ENCODE measurements at places on chromosomes 5 and 9.

GRCh38 chr5:54616518-54617220 lies 99.1 kb downstream of the SNX18 start:
- no peak for DNase-seq

DNA sequence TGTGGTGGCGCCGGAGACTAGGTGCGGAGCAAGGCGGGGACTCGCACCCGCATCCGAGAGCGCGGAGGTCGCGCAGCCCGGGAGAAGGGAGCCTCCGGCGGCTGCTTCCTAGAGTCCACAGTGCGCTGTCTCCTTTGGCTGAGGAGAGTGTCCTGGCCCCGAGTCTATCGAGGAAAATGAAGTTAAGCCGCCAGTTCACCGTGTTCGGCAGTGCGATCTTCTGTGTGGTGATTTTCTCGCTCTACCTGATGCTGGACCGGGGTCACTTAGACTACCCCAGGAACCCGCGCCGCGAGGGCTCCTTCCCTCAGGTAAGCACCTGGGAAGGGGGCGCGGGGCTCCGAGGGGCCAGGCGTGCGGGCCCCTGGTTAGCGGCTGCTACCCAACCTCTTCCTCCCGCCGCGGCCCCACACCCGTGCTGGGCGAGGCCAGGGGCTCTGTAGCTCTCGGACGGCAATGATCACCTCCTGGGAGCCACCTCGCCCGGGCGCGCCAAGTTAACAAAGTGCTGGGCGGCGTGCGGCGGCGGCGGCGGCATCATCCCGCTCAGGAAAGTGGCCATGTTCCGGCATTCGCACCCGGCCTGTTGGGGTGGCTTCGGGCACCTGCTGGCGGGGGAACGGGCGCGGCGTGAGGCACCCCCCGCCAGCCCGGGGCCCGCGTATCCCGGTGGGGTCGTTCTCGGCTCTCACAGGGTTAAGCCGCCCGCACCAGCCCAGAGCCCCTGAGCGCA lies 681 bp downstream of the MAN2A1 start:
- no peak for DNase-seq

- DNase-seq, result no peak
Measured at GRCh38 chr5:130234816-130235215, 330.6 kb downstream of the CHSY3 start.

DNA sequence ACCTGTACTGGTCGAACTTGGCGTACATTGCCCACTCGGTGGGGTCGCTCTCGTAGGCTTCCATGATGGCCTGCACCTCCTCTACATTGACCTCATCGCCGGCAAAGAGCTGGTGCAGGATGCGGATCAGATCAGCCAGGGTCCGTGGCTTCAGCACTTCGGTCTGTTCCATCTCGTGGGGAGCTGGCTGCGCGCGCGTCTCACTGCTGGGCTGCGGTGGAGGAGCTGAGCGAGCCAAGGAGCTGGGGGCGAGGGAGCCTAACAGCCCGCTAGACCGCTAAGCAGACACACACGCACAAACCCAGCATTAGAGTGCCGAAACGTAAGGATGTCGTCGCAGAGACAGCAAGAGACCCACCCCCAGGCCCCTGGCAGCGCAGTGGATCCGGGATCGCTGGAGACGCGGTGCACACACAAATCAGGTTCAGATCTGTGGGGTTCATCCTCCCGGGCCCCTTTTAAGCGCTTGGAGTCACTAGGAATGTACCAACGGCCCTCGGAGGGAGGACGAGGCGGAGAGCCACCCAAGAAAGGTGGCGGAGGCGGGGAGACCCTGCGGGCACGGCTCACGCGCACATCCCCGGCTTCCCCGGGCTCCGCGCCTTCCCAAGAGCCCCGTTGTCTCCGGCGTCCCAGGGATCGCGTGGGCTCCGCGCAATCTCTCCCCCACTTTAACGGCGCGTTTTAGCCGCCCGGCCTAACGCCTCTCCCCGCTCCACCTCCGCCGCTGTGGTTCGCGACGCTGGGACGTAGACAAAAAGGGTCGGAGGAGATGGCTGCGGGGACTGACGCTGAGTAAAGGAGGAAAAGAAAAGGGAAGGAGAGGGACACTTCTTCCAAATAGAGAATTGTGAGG lies at the start of gene CDO1:
Gene CDO1 (minus strand): TSS at position 434 of the 856 bp plus-strand sequence. CDS start 262 bp downstream, at position 172.
- DNase-seq, result no peak

DNA sequence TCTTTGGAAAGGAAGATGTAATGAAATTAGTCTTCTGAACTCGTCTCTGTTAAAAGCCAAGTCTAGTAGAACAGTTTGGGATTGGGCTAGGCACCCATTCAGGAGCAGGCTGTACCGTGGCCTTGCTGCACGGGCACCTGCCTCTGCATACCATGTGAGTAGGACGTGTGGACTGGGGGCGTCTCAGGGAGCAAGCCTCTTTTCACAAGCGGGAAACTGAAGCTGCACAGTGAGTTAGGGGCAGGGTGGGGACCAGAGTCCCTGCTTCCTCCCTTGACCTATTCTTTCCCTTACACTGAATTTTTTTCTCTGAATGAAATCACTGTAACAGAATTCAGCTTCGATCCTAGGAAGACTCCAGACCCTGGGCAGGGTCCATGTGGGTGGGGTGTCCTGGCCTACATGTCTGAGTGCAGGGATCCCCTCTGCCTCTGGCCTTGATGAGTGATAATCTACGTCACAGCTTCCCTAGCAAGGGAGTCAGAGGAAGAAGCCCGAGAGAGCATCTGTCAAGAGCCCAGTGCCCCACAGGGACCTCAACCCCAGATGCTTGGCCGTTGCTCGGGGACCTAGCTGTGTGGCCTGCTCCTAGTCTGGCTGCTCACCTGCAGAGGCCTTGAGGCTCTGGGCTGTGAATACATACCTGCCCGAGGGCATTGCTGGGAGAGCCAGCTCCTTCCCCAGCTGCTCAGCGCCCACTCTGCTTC lies 15.1 kb downstream of the PHF2 start:
- no peak for DNase-seq

DNA sequence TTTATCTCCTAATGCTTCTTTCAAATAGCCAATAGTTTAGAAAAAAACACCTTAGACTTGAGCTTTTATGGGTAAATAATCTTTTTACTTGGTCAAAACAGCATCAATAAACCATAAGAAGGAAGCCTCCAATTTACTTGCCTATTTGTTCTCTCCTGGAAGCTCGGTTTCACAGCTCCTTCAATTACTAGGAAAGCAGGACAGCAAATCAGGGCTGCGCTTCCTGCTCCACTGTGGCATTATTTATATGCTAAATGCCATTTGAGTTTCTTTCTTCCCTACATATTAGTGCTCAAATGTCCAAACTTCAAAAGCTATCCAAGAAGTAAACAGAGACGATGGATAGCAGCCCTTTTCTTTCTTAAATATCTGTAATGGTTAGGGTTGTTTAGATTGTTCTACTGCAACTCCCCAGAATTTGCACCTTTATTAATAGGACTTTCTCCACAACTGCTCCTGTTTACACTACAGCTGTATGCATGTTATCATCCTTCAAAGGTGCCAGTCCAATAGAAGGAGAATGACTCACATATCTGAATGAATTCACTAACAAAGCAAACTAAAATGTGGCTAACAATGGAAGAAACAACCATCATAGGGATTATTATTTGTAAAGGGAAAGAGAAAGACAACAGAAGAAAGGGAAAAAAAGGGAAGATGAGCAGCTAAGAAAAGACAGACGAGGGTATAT lies 58.7 kb downstream of the MED27 start:
- no peak for DNase-seq

GRCh38 chr9:21311889-21312288 lies 6.8 kb upstream of the IFNA5 start:
- DNase-seq, result no peak

GRCh38 chr9:16532681-16533450 lies 337.6 kb downstream of the BNC2 start:
- no peak for DNase-seq

DNA sequence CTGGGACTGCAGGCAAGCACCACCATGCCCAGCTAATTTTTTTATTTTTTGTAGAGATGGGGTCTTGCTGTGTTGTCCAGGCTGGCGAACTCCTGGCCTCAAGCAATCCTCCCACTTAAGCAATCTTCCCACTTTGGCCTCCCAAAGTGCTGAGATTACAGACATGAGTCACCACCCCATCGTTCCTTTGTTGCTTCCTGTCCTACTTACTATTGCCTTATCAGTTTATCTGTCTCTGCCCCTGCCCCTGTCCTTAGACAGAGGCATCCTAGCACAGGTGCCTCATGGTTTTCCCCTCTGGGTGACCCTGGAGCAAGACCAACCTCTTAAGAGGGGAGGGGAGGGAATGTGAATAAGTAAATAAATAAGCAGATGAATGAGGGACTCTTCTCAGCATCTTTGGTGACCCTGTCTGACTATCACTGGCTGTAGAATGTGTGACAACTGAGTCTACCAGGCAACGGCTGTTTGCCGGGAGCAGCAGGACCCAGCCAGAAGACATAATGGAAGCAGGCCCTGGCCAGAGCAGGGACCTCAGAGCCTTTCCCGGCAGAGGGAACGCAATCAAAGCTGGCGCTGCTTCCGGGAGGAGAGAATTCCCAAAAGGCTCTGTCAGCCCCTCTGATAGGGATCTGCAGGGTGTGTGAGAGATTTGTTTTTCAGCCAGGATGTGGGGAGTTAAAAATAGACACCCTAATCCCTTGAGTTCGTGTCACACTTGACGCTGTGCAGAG lies 43.8 kb upstream of the DAB2IP start:
- no peak for DNase-seq

DNA sequence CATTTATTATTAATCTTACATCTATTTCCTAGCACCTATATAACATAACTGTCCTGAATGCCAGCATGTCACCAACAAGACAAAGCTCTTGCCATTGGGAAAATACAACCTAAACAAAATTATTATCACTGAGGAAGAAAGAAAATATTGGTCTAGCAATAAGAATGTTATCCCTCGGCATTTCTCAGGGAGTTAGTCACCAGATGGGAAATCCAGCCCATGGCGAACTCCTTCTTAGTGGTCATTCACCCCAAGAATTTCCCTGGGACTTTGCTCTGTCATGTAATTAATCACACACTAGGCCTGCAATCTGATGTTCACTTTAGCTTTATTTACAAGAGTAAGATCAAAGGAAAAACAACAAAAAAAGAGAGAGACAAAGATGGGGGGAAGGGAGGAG lies 56.1 kb upstream of the TAS2R1 start:
- no peak for DNase-seq

- DNase-seq, result no peak
Measured at GRCh38 chr5:139767960-139768359, 27.6 kb upstream of the PSD2 start.

DNA sequence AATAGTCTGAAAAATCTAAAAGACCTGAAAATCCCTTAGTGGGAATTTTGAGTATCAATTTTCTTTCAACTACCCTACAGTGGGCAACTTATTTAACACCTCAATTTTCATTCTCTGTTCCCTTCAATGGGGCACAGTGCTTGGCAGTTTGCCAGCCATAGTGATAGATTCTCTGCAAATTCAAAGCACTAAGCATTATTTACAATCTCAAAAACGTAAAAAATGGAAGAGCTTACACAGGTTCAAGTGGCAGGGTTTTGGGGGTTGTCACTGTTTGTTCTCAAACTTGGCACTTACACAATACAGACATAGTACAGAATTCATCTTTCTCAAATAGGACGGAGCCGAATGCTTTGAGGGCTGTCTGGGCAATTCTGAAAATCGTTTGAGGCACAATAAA lies 515.0 kb downstream of the EFNA5 start:
- no peak for DNase-seq

DNA sequence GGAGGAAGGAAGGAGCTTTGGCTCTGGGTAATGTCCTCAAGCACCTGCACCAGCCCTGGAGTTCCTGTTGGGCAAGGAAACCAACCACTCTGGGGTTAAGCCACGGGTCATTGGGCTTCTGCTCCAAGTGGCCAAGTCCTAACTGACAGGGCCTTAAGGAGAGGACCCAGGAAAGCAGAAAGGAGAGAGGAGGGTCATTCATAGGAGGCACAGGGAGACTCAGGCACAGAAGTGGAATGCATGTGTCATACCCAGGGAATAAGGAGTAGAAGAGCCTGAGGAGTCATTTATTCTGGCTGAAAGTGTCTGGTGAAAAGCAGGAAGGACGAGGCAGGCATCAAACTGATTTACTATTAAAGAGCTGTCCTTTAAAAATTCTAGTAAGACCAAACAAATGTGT lies 129.2 kb downstream of the DMRT2 start:
- DNase-seq, result no peak

- no peak for DNase-seq
Measured at GRCh38 chr5:76642390-76643040, 19.3 kb upstream of the F2RL2 start.

- no peak for DNase-seq
Measured at GRCh38 chr9:122374885-122375420, 4.1 kb downstream of the PTGS1 start.

GRCh38 chr9:86670076-86670475 lies 277.2 kb downstream of the GAS1 start:
- no peak for DNase-seq

GRCh38 chr5:39159811-39160490 lies 59.4 kb downstream of the FYB1 start:
- DNase-seq, result no peak

- no peak for DNase-seq
Measured at GRCh38 chr9:106779796-106780195, 83.2 kb upstream of the ZNF462 start.

GRCh38 chr5:146642410-146642809 lies 126.4 kb upstream of the GPR151 start:
- no peak for DNase-seq

DNA sequence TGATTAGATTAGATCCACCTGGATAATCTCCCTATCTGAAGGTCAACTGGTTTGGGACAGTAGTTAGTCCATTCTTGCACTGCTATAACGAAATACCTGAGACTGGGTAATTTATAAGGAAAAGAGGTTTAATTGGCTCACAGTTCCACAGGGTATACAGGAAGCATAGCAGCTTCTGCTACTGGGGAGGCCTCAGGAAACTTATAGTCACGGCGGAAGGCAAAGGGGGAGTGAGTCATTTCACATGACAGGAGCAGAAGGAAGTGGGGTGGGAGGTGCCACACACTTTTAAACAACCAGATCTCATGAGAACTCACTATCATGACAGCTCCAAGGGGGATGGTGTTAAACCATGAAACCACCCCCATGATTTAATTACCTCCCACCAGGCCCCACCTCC lies 9.9 kb downstream of the C9orf40 start:
- DNase-seq, result no peak

GRCh38 chr5:5135957-5136676 lies 4.0 kb upstream of the ADAMTS16 start:
- DNase-seq, result no peak

DNA sequence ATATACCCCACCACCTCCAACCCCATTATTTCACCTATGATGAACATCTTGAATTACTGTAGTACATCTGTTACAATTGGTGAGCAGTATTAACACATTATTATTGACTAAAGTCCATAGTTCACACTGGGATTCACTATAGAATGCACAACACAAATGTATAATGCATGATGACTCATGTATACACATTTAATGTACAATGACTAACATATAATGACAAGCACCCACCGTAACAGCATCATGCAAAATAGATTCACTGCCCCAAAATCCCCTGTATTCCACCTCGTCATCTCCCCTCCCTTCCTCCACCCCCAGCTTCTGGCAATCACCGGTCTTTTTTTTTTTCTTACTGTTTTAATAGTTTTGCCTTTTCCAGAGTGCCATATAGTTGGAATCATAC lies 47.1 kb upstream of the NEK6 start:
- no peak for DNase-seq
